ENCODE measurements at places on chromosomes 7 and 10.
A peak's percentile ranks its signal among the peaks of the same experiment; 100 is the strongest.

GRCh38 chr10:111458256-111458655, 381.4 kb downstream of the ADRA2A start:
- no peak for DNase-seq

DNA sequence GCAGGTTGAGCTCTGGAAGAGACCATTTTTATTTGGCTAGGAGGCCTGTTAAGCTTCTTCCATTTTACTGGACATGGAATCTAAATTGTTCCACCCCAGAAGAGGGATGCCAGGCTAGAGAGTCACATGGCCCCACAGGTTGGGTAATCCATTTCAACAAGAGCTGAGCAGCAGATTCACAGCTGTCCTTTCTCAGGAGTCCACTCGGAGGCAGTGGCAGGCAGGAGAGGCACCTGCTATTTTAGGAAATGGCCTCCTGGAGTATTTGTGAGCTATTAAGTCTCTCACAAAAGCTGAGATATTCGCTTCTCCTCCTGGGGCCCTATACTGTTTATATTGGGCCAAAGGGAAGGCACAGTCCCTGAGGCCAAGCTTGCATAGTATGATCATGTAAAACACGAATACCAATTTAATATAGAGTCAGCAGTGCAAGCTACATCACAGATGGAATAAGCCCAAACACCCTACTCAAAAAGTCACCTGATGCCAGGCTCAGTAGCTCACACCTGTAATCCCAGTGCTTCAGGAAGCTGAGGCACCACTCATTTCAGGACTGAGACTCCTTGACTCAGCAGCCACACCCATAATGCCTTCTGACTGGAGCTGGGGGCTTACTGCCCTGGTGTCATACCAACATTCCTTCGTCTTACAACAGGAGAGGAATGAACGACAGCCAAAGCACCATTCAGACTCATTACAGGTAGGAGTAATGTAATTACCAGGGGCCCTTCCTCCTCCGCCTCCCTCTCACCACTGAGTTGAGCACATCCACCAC, 124.1 kb downstream of the LMBR1 start:
- no peak for DNase-seq

GRCh38 chr7:27116962-27117886, 13.3 kb downstream of the HOXA4 start:
- no peak for DNase-seq

DNA sequence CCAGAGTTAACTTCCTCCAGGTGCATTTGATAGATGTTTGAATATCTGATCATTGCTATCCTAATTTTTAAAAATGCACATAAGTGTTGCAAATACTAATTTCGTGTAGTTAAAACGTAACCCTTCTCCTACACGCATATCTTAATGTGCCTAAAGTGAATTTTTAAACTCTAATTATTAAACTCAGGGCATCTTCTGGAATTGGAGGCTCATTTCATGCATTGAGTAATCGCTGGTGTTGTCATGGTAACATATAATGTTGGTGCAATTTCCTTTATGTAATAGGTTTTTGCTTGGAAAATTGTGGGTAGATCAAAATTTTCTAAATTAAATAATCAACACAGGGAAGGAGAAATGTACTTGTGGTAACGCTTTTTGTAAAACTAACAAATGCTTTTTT, 56.2 kb downstream of the ARMC3 start:
- DNase-seq: no peak

GRCh38 chr10:120987359-120987758, 136.2 kb downstream of the WDR11 start:
- no peak for DNase-seq

DNA sequence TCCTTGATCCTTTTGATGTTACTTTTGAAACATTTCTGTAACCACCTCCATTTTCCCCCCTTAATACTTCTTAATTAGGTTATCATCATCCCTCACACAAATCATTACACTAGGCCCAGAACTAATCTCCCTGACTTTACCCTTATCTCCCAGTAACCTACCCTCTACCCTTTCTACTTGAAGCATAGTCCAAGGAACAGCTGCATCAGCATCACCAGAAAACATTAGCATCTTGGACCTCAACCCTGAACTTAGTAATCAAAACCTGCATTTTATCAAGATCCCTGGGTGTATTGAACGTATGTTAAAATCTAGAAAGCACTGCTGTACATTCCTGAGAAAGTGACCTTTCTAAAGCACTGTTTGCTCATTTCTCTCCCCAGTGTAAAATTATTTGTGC, 38.8 kb downstream of the MGAM2 start:
- no peak for DNase-seq

GRCh38 chr10:126185676-126186447, 202.4 kb downstream of the ADAM12 start:
- no peak for DNase-seq

GRCh38 chr10:60910543-60910942, 33.4 kb downstream of the RHOBTB1 start:
- DNase-seq: no peak

DNA sequence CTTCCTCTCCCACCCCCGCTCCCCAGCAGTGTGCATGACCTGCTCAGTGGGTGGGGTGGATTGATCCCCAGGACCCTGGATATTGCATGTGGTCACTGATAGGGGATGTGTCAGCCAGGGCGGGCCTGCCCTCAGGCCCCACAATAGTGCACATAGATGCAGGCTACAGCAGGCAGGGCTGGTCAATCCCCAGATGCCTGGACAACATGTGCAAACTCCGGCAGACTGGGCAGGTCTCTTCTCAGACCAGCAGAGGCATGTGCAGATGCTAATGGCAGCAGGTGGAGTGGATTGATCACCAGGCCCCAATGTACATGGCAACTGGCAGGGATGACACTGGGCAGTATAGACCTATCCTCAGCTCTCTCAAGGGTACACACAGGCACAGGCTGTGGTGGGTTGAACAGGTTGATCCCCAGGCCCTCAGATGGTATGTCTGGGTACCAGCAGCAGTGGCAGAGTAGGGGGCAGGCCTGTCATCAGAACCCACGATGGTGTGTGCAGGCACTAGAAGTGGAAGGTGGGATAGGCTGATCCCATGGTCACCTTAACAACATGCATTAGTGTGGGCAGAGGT, 98.6 kb downstream of the LANCL2 start:
- DNase-seq: no peak

GRCh38 chr7:80428161-80429054, 83.5 kb downstream of the GNAT3 start:
- no peak for DNase-seq

DNA sequence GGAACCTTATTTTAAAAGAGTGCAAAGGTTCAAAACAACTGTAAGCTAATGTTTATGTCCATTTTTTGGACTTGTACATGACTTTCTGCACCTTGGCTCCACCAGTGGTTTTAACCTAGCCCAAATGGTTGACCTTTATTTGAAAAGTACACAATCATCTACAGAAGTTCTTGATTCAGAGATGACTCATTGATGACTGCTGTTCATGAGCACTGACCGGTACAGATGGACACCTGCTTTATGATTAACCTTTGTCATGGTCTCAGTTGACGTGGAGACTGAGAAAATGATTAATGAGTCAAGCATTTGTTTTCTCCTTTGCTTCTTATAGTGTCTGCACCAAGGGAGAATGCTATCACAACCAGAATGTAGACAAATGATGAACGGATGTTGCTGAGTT, 55.7 kb upstream of the PTER start:
- no peak for DNase-seq

- DNase-seq: no peak
Observed at GRCh38 chr7:100126239-100126930, 382 bp upstream of the MBLAC1 start.

DNA sequence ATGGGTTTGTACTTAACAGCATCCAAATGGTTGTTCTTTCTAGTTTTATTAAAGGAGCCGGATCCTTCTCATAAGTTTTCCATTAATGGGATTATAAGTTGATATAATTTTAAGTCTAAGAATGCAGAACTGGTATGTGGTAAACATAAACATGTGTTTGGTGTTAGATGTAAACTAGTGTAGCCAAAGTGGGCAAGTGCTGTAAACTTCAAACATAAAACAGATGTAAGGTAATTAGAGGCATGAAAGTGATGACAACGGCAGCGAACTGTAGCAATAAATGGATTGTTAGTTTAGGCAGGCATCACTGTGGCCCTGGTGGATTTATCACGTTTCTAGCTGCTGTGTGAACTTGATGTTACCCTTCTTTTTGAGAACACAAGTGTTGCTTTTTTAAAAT, 37.9 kb downstream of the BAMBI start:
- DNase-seq: no peak

- no peak for DNase-seq
Observed at GRCh38 chr7:45129181-45129800, 17.8 kb upstream of the TBRG4 start.

DNA sequence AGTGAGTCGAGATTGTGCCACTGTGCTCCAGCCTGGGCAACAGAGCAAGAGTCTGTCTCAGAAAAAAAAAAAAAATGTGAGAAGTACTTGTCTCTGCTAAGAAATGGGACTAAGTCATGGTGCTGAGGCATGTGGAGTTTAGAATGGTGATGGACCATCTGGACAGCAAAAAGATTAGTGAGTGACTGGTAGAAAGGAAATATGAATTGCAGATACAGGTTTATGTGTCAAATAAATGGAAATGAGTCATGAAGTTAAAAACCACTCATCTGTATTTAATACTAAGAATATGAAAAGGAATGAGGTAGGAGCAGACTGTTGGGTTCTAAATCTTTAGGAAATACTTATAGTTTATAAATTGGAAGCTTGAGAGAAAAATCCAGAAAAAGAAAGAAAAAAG, 625.7 kb upstream of the ANKRD30A start:
- DNase-seq: no peak

GRCh38 chr7:21371360-21371759, 56.5 kb upstream of the SP4 start:
- no peak for DNase-seq

GRCh38 chr7:42099066-42099465, 137.9 kb downstream of the GLI3 start:
- DNase-seq: no peak

DNA sequence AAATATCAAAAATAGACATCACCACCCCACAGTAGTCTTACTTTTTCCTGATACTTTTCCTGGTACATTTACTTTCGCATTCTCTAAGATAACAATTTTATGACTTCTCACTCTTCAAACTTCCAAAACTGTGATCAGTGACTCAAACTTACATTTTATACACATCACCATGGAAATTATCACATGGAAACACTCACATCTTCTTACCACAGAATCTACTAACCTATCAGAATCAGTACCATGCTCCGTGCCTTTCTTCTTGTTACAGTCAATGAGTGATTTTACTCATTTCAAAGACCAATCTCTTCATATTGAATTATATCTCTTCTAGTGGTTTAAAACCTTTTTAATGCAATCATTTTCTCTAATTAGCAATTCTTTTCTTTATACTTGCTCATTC, 120.3 kb downstream of the PTEN start:
- DNase-seq: peak; percentile 12

DNA sequence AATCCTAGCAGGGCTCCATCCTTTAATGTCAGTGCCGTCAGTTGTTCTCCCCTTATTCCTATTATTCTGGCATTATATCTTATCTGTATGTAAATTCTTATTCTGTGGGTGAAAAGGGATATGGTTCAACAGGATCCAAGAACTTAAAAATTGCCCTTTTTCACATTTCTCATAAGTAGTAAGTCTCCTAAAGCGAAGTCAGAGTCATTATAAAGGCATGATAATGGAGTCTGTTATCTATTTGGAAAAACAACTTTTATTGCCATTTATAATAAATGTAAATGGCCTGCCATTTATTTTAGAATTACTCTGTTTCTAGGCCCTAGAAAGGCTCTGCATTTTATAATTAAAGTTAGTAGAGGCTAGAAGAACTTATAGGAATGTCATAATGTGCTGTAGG, 31.3 kb downstream of the SDK1 start:
- no peak for DNase-seq

DNA sequence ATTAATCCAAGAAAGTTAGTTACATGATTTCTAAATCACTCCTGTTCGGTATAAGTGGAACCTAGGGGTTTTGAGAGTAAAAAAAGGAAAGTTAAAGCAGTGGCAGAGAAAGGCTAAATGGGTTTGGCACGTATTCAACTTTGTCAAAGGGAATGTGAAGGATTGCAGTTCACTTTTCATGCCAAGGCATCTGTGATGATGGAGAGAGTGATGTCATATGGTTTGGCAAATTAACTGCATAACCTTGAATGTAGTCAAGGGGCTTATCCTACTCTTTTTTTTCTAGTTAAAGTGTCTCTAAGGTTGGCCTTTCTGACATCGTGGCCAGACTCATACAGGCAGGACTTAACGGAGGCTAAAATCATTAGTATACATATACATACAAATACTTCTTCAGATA, 277.8 kb downstream of the EXOC4 start:
- DNase-seq: no peak

DNA sequence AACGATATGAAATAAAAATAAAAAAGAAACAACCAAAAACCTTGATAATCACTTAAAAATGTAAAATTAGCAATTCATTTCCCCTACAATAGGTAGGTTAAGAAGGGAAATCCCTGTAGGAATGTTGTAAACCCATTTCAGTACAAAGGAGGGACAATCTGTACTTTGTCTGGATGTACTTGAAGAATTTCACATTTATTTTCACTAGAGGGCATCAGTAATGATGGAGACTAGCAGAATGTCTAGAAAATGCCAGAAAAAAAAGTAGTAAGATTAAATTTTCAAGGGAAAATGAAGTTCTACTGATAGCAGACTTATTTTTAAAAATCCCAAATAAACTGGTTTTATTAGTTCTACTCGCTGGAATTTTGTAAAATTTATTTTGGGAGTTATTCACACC, 209.0 kb upstream of the FZD1 start:
- no peak for DNase-seq

DNA sequence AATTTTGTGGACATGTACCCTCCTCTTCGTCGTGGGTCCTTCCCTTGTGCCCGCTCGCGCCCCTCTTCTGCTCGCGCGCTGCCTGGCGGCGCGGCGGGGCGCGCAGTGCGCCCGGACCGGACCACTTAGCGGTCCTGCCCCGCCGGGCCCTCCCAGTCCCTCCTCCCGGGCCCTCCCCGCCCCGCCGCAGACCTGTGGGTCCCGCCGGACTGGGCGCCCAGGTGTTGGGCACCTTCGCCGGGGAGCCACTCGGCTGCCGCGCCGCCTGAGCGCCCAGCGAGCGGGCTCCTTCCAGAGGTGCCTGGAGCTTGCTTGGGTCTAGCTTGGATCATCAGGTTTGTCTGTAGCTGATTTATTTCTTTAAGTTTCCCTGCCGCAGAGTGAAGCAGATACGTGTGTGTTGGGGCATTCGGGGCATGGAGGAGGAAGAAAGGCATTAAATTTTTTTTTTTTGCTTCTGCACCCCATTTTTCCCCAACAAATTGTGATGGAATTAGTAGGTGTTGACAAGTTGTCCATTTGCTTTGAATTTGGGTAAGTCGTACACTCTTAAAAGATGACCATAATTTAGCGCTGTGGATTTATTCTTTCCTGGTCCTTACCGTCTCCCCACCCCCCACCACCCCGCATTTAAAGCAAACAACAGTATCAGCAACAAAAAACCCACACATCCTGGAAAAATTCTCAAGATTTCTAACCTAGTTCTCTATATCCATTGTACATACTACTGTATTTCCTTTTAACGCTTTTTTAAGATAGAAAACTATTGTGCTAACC, 905 bp downstream of the C1GALT1 start:
- peak; percentile 30 for DNase-seq

All from hematopoietic multipotent progenitor cell (in vitro differentiated cells).